ENCODE measurements at places on chromosomes 3 and 15. TPM values are rescaled to one million over a fixed set of nuclear protein-coding genes. Genes with fewer than 3 reads are reported as not detected.

Gene CYP8B1
- total RNA-seq: not detected

DNA sequence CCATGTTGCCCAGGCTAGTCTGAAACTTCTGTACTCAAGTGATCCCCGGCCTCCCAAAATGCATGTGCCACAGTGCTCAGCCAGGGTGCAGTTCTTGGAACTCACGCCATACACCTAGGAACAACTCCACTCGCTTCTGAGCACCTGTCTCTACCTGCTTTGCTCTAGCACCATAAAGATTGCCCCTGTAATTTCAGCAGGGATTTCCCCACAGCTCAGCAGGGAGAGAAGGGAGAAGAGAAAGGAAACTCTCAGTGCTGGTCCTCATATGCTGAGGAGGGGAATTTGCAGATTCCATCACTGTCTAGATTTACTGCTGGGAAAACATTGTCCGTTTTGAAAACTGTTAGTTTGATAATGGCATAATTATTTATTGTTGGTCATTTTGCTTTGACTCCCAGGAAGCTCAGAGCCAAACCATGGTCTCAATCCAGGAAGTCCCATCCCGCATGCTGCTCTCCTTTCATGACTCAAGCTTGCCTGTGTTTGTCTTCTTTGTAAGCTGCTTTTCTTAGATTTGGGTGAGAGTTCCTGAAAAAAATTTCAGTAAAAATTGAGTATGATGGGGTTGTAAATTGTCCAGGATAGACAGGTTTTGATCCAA is 24.2 kb downstream of the TRIM71 start:
- DNase-seq: no peak

DNA sequence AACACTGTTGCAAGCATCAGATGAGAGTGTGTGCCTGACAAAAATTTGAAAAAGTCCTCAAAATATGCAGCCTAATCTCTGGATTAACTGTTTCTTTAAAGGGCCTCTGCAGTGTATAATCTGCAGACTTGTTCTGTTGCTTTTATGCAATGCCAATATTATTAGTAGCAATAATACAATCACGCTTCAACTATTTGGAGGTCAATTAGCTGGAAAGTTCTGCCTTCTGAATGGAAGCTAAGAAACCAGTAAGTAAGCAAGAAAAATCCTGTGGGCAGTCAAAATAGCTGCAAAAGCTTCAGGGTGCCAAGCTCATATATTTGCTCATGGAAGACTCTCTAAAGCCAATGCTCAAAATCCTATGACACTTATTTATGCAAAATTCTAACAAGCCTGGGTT is 153.2 kb upstream of the NR2F2 start:
- no peak for DNase-seq

Gene ISLR
- not detected for total RNA-seq

GRCh38 chr3:3632449-3632848 is 166.8 kb upstream of the LRRN1 start:
- no peak for DNase-seq

- no peak for DNase-seq
These were observed 19.8 kb downstream of the ST3GAL6 start for GRCh38 chr3:98782824-98783500.

DNA sequence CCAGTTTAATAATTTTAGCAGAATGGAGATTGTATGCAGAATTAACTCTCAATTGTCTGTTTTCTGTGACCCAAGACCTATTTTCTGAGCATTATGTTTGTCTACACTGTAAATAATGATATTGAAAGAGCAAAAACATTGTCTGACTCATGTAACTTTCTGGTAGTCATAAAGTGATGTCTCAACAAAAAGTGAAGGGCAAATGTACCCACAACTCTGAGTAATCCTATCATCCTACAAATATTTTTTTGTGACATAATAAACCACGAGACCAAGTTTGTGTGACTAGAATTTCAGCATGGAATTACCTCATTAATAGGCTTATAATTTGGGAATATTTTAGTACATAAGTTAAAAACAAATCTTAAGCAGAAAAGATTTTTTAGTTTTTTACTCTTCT is 15.4 kb upstream of the ABHD10 start:
- DNase-seq: no peak

Gene TGM4
- total RNA-seq: not detected

DNA sequence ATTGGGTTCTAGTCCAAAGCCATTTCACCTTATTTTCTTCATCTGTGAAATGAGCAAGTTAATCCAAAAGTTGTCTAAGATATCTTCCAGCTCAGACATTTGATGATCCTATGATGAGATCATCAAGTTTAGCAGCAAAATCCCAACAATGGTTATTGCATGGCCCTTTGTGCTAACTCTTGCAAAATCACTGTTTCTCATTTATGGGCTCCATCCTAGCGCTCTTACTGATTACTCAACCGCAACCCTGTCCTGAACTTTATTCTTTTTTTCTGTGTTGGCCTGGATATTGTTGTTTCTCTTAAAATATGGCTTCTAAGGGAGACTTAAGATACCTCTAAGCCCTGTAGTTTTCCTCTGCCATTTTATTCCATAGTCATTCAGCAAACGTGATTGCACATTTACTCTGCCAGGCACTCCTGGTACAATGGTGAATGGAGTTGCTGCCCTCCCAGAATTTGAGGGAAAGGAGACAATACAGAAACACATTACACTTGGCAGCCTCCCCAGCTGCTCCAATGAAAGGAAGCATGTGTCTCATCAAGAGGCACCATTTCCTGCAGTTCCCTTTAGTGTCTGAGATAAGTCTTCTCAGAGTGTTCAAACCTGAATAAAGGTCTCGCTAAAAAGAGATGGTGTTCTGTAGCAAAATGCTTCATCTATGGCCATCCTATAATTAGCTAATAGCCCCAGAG is 4.4 kb downstream of the GXYLT2 start:
- no peak for DNase-seq

DNA sequence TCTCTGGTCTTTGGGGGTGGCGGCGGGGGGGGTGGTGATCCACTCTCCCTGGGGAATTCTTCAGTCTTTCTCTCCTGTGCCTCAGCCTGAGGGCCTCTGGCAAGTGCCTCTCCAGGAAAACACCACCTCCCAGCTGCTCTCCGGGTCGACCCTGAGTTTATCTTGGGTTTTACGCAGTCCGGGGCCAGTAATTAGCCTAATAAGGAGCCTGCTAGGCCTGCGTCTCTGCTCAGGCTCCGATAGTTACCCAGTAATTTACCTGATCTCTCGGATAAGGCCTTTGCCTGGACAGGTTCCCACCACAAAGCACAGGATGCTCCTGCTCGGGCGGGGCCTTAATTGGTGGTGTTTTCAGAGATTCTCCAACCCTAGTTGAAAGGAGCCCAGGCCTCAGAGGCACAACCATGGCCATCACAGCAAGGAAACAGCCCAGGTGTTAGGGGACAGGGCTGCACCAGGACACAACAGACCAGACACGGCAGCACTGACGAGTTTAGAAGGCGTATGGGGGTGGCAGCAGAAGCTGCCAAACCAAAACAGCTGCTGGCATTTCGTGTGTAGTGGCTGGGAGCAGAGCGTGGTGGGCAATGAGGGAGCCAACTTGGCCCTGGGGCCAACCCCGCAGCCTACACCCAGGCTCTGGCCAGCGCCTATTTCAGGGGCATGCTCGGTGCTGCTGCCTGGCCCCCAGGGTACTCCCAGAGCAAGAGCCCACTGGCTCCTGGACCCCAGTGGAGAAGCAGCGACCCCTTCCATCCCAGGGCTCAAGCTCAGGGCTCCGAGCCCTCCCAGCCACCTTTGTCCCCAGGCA is 71.4 kb downstream of the KLF13 start:
- DNase-seq: peak; percentile 36

Gene EPHA3
- 0.21 TPM for total RNA-seq

Gene ACTC1
- 26.2 TPM for total RNA-seq

DNA sequence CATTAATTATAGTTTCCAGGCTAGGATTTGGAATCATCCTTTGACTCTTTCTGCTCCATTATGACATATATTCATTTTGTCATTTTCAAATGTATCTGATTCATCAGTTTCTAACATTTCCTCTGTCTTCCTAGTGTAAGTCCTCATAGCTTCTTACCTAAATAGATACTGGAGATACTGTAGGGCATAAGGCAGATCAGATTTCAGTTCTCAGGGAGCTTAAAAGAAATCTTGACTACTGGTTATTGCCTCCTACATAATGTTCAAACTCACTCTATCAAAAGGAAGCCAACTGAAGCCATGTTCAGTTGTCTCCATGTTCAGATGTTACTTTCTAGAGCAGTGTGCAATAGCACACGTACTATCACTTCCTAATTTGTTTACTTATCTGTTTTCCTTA is 29.6 kb upstream of the CTDSPL2 start:
- DNase-seq: no peak

DNA sequence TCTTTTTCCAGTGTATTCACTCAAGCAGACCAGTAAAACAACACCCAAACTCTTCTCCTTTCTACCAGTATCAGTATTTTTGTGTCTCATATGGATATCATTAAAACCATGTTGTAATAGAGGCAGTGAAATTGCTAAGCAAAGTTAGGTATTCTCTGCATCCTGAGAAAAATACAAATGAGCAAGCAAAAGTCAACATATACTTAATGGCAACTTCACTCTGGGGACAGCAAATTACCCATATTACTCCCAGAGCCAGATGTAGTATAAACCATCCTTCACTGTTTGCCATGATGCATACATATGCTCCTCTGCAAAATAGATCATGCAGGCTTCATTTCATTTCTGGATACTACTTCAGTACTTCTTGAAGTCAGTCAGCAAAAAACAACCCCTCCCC is 22.1 kb downstream of the UBA5 start:
- no peak for DNase-seq

Gene C2CD4A
- total RNA-seq: 0.19 TPM

GRCh38 chr15:91126080-91126479 is 26.0 kb downstream of the SV2B start:
- no peak for DNase-seq

Gene PAQR5
- total RNA-seq: 14.5 TPM

DNA sequence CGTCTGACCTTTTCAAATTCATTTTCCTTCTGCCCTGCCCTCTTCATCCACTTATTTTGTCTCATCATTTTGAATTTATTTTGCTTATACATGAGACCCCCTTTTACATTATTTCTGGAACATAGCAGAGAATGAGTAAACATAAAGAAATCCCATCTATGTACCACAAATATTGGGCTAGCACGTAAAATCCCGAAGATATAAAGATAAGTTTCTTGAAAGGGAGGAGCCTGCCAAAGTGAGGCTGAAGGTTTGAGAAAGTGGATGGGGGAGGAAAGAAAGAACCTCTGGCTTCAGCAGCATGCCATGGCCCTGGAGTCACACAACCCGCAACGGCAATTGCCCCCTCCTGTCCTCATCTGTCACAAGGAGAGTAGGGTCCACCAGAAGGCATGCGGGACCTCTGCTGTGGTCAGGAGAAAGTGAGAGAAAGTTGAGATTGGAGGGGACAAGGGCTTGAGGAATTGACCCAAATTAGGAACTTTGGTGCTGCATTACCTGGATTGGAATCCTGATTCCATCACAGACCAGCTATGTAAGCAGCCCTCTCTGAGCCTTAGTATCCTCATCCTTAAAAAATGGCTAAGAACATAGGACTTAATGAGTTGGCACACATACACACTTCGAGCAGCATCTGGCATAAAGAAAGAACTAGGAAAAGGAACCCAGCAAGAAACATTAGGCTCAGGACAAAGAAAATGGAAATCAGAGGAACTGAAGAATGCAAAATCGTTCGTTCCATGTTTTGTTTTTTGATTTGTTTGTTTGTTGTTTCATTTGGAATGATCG is 53.7 kb upstream of the GYG1 start:
- no peak for DNase-seq

GRCh38 chr15:58410353-58410752 is 21.4 kb upstream of the LIPC start:
- DNase-seq: no peak

GRCh38 chr3:122975924-122976293 is 51.7 kb downstream of the SEMA5B start:
- DNase-seq: no peak

GRCh38 chr15:72086010-72086697 is 31.8 kb downstream of the MYO9A start:
- DNase-seq: no peak

DNA sequence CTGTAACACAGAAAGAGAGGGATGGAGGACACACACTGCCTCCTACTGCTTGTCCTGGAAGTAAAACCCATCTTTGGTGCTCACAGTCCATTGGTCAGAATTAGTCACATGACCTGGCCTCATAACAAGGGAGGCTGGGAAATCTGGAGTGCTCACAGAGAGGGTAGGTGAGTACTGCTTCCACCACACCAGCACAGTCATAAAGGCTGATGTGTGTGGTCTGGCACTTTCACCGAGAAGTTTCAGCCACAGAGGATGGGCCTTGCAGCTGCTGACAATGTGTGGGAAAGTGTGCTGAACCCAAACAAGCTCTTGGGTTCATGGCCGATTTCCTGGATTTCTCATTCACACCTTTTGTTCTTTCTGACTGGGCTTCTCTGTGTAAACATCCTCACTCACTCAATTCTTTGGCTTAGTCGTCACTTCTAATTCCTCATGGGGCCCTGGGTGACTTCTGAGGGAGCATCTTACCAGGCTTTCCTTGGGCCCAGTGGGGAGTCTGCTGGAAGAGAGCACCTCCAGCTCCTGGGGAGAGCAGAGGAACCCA is 100.7 kb downstream of the ASB7 start:
- no peak for DNase-seq

GRCh38 chr3:34365231-34365630 is 566.8 kb downstream of the PDCD6IP start:
- DNase-seq: no peak

Gene RARRES1
- not detected for total RNA-seq

DNA sequence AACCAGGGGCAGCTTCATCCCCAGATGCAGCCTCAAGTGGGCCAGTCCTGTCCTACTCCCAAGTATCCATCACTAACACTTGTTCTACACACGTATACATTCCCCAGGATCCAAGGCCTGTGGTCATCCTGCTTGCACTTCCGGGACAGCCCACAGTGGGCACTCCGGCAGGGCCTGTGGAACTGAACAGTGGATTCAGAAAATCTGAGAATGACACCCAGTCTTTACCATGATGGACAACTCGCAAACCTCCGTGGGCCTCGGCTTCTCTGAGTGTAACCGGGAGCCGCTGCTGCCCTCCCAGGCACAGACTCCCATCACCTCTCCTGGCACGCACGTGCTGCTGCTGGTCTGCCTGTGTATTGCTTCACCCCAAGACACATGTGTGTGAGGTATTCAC is 59.6 kb downstream of the ATP10A start:
- DNase-seq: no peak

Gene CFAP44
- 1.0 TPM for total RNA-seq

GRCh38 chr3:156252656-156253055 is 132.3 kb downstream of the KCNAB1 start:
- DNase-seq: no peak

- DNase-seq: no peak
These were observed 241.8 kb upstream of the MCTP2 start for GRCh38 chr15:93989440-93989998.

DNA sequence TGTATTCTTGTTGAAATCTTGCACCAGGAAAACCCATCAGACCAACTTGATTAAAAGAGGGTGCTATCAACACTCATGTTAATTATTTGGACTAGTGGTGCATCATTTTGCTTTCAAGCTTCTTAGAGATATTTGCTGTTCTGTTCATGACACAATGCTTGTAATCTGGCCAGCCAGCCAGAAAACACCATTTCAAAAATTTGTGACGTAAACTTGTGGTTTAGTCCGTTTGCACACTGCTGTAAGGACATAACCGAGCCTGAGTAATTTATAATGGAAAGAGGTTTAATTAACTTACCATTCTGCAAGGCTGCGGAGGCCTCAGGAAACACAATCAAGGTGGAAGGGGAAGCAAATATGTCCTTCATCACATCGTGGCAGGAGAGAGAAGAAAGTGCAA is 374.3 kb upstream of the TGFBR2 start:
- no peak for DNase-seq

Gene CYP11A1
- total RNA-seq: 3.3 TPM

Gene GP5
- total RNA-seq: 0.12 TPM

Data from GM23338 (cell line).